ENCODE measurements at places on chromosomes 3 and 15.

DNA sequence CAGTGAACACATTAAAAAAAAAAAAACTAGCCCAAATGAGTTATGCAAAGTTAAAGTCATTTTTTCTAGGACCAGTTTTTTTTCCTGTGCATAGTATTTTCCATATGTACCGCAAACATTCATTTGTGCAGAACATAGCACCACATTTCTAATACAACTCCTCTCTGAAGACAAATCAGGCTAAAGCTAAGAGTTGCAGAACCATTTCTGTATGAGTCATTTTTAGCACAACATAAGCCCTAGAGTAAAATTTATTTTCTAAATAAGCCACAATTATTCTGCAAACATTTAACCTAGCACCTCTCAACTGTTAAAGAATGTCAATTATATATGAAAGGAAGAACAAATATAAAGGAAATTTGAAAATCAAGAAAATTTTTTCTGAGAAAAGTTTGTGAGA is 375.8 kb downstream of the TIGIT start:
- DNase-seq: no peak

DNA sequence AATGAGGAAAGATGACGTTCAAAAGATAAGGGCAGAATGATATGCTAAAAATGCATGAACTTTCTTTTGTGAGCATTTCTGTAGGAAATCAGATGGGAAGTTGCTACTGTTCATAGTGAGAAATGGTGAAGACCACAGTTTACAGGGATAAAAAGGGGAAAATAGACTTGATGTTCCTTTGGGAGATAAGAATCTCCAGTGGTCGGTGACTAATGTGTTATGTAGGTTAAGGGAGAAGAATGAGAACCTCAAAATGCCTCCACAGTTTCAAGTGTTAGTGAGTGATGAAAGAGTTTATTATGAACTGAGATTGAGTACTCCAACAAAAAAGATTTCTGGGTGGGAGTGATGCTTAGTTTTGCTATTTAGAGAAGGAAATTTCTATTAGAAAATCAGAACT is 247.2 kb downstream of the LSAMP start:
- no peak for DNase-seq

DNA sequence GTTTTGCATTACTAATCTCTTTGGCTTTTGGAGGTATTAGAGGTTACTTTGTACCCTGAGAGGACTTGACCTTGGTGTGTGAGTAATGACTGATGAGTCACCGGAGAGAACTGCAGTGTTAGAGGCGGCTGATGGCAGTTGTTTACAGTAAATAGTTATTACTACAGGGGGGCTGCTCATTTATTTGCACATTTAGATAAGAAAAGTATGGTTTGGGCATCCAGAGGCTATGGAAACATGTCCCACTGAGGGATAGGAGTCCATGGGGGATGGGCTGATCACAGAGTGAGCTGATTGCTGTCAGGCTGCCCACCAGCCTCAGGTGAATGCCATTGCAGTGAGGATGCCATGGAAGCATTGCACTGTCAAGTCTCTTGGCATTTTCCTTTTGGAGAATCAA is 17.3 kb upstream of the STAC start:
- DNase-seq: no peak

- no peak for DNase-seq
Observed at GRCh38 chr3:173857154-173857553, 459.6 kb downstream of the NLGN1 start.

DNA sequence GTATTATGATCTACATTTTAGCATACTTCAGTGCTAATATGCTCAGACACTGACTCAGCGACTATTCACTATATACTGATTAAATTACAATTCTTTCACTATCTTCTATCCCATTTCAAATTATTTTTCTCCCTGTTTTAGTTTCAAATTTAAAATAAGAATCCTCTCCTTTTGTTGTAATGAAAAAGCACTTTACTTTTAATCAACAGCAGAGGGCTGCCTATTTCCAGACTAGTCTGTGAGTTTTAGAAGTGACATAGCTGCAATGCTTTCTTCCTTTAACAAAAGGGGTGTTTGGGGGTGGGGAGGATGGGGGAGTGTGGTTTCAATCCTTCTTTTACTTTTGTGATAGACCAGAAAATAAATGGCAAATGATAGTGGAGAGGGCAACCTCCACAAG is 2.4 kb downstream of the NEDD4 start:
- DNase-seq: no peak

DNA sequence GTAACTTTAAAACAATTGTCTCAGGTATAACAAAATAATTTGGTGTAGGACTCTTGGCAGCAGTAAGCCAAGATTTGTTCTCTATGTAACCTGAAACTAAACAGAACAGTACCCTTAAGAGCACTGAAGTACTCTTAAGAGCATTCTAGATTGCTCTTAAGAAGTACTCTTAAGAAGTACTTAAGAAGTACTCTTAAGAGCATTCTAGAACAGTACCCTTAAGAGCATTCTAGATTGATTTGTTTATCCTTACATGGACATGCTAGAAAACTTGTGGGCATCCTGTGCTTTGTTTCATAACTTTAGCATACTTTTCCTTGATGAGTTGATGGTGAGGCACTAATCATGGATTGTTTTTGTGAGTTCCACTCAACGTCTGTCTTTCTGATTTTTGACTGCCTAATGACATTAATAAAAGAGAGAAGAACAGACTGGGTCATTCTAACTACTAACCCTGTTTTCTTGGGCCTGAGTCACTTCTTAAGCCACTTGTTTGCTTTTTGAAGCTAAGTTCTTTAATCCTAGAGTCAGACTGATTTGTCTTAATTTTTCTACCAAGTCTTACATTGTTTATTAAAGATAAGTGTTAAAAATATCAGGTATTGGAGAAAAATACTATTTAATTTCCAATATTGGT is 57.2 kb upstream of the UTS2B start:
- DNase-seq: no peak

GRCh38 chr3:13479332-13479581 is 849 bp upstream of the HDAC11 start:
- DNase-seq: no peak
